ENCODE measurements at places on chromosomes 12 and 14.

DNA sequence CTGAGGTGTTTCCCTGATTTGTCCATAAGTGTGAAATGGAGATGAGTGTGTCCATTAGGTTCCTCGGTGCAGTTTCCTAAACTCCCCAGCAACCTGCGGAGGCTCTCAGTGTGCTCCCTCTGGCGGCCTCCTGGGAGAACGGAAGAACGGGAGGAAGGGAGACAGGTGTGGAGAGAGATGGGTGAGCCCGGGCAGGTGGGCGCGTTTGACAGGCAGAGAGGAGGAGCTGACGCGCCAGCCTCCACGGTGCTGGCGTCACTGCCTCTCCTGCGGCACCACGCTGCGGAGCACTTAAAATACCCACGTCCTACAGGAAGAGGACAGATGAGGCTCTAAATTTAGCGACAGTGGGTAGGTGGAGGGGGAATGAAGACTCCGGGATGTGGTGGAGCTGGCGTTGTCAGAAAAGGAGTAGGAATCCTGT is 26.8 kb upstream of the PEX5 start:
- DNase-seq, result peak; percentile 23

GRCh38 chr14:92373336-92373735 is 50.4 kb downstream of the SLC24A4 start:
- no peak for DNase-seq

DNA sequence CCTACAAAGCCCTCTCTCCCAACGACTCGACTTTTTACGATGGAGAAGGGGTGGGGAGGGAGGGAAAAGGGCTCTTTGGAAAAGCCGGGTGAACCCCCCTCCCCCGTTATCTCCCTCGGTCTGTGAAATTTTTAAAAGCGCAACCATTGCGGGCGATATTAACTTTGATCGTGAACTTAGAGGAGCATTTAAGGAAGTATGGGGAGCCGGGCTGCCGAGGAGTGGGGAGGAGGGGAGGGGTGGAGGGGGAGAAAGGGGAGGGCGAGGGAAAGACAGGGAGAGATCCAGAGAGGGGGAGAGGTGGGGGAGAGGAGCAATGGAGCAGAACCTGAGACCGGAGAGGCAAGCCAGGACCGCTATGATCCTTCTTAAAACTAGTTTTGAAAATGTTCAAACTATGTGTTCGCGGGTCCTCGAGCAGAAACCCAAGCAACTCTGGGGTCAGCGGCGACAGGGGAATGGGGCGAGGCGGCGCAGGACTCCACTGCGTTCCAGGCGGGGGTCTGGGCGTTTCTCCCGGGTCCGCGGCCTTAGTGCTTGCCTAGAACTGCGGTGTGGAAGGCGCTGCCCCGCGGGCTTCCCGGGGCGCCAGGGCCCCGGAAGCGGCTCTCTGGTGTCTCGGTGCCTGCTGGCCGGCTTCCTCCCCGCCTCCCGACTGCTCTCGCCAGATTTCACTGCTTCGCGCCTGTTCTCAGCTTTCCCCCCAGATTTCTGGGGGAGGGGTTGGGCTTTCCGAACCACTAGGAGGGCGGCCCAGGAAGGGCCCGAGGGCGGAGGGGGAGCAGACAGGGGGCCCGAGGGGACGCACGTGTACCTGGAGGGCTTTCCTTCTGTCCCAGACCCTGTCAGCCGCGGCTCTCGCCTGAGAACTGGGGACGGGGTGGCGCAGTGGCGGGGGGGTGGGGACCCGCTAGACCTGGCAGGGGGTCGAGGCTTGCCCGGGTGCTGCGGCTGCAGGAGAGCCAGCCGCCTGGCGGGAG is at the start of gene HOTAIR:
Gene HOTAIR, minus strand, starts transcription at position 871 of the 980 bp plus-strand sequence.
- DNase-seq, result no peak

DNA sequence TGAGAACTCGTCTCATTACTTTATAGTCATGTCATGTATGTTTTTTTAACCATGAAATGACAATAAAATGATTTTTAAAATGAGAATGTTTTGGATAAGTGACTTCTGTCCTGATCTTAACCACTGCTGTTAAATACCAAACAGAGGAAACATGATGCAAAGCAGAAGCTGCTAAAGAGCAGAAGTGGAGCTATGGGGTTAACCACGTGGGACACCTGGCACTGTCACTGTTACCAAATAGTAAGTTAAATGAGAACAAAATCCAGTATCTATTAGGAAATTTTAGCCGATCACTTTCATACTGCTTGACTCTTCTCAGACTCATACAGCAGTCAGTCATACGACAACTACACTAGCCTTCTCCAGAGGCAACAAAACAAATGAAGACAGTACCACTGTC is 82.4 kb downstream of the SCAF11 start:
- DNase-seq, result no peak

- DNase-seq, result no peak
These were observed 9.3 kb downstream of the GALNT9 start for GRCh38 chr12:132319991-132320570.

- DNase-seq, result no peak
These were observed 31.7 kb upstream of the C2CD5 start for GRCh38 chr12:22576065-22576464.

- DNase-seq, result no peak
These were observed 30.2 kb downstream of the LEMD3 start for GRCh38 chr12:65199604-65200003.

Data from T-cell (primary cell).